CD4-positive, alpha-beta memory T cell (primary cell): ENCODE measurements at places on chromosomes 1 and 21.

DNA sequence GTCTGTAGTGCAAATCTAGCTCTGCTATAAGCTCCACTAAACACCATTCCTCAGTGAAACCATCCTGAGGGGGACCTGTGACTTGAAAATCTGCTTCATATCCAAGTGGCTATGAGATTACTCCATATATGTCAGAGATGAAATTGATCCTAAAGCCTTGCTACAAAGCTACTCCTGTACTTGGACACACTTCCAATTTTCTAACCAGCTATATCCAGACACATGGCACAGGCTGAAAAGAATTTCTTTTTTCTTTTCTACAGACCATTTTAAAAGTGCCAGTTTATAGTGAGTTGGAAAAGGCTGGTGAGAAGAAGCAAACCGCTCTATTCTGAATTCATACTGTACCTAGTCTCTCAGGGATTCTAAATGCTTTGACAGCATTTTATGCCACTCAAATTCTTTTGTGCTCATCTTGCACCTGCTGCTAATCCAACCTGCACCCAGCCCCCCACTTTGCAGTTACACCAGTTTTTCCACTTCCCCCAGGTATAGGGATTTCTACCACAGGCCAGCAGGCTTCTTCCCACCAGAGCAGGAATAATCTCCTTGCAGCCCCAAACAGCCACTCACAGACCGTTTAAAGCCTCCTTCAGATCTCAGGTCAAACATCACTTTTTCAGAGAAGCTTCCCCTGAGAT lies 112.5 kb downstream of the RERE start:
- peaks cover 23% of the 10 kb centered on the region for H3K27me3 ChIP-seq
- DNase-seq = no peak
- H3K4me1 ChIP-seq = peaks cover 32% of the 10 kb centered on the region
- H3K27ac ChIP-seq = no peak overlapping the region

DNA sequence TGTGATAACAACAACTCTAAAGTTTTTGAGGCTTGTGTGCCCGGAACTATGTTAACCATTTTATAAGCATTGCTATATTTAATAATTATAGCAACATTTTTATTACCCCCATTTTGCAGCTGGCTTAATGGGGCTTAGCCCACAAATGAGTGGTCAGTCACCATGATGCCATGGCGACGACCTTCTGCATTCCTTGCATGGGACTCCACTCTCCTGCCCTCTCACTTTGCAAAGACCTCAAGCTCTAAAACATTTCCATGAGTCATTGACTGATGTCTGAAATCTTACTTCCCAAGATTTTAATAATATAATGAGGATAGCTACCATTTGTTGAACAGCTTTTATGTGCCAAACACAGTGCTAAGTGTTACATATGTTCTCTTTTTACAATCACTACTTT lies 15.4 kb downstream of the NGF start:
- no peaks in the 10 kb centered on the region for H3K36me3 ChIP-seq
- no peaks in the 10 kb centered on the region for H3K4me1 ChIP-seq

DNA sequence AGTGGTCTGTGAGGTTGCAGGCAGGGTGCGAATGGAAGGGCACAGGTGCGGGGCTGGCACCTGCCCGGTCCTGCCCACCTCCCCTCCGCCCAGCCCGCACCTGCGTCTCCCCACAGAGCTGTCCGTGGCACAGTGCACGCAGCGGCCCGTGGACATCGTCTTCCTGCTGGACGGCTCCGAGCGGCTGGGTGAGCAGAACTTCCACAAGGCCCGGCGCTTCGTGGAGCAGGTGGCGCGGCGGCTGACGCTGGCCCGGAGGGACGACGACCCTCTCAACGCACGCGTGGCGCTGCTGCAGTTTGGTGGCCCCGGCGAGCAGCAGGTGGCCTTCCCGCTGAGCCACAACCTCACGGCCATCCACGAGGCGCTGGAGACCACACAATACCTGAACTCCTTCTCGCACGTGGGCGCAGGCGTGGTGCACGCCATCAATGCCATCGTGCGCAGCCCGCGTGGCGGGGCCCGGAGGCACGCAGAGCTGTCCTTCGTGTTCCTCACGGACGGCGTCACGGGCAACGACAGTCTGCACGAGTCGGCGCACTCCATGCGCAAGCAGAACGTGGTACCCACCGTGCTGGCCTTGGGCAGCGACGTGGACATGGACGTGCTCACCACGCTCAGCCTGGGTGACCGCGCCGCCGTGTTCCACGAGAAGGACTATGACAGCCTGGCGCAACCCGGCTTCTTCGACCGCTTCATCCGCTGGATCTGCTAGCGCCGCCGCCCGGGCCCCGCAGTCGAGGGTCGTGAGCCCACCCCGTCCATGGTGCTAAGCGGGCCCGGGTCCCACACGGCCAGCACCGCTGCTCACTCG lies 23.3 kb downstream of the FTCD start:
- H3K27ac ChIP-seq = no peak overlapping the region
- H3K27me3 ChIP-seq = no peaks in the 10 kb centered on the region
- H3K4me3 ChIP-seq = no peak overlapping the region
- H3K4me1 ChIP-seq = no peaks in the 10 kb centered on the region
- DNase-seq = no peak

- H3K36me3 ChIP-seq = no peaks in the 10 kb centered on the region
- H3K27ac ChIP-seq = no peak overlapping the region
- H3K27me3 ChIP-seq = no peaks in the 10 kb centered on the region
- DNase-seq = no peak
Measured at GRCh38 chr1:245800901-245801605, 646.3 kb downstream of the KIF26B start.

DNA sequence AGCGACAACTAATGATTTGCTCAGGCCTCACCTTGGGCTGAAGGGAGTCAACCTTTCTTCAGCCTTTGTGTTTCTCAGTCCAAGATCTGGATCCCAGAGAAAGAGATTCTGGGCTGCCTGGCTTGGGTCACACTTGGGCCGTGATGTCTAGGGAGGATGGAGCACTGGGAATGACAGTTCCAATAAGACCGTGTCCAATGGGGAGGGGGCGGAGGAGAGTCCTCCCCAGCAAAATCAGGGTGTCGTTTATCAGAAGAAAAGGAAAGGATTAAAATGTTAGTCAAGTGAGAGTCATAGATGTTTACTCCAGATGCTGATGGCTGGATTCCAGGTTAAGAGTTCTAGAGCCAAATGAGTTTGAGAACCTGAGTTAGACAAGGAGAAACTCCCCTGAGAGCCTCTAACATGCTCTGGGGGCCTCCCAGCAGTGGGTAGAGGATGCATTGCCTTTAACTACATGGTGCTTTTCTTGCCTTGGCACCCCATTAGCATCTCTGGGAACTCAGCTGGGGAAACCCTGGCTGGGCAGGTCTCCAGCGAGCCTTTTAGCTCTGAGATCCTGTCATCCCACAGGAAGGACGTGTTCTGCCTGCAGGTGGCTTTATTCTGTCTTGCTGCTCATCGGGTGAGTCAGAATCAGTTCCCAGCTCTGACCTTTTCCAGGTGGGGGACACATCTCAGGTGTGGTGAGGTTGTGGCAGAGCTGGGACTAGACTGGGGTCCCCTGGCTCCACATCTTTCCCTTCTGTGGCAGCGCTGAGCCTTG lies 22.2 kb downstream of the NIPAL3 start:
- H3K4me3 ChIP-seq = no peak overlapping the region
- H3K36me3 ChIP-seq = peaks cover 38% of the 10 kb centered on the region
- H3K27ac ChIP-seq = no peak overlapping the region
- DNase-seq = no peak

GRCh38 chr1:111690306-111690617 lies 48.9 kb downstream of the INKA2 start:
- H3K4me3 ChIP-seq = no peak overlapping the region
- H3K4me1 ChIP-seq = peaks cover 54% of the 10 kb centered on the region
- no peak for DNase-seq
- H3K27ac ChIP-seq = no peak overlapping the region
- peaks cover 22% of the 10 kb centered on the region for H3K36me3 ChIP-seq
- no peaks in the 10 kb centered on the region for H3K27me3 ChIP-seq

DNA sequence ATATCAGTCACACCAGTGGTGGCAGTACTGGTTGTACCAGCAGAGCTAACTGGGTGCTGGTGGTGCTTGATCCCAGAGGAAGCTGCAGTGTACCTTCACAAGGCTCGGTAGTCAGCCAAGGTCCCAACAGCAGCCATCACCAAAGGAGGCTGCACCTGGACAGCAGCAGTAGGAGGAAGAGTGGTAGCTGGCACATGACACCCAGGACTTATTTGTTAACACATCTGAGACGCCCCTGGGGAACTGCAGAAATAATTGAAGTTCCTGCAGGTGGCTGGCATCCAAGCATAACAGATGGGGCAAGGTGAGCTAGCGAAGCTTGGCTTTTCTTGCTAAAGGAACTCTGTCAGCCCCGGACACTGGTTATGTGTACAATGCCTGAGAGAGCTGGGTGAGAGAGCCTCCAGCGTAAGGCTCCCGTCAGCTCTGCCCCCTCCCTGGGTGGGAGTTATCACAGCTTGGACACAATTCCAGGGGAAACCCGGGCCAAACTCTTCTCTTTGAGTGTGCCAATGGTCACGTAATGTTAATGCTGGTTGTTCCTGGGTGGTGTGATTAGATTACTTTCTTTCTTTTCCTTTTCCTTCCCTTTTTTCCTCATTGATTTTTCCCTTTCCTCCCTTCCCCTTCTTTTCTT lies 29.1 kb upstream of the PARP1 start:
- no peaks in the 10 kb centered on the region for H3K4me1 ChIP-seq
- no peak overlapping the region for H3K4me3 ChIP-seq
- H3K27me3 ChIP-seq = no peaks in the 10 kb centered on the region
- H3K27ac ChIP-seq = no peak overlapping the region
- DNase-seq = no peak

DNA sequence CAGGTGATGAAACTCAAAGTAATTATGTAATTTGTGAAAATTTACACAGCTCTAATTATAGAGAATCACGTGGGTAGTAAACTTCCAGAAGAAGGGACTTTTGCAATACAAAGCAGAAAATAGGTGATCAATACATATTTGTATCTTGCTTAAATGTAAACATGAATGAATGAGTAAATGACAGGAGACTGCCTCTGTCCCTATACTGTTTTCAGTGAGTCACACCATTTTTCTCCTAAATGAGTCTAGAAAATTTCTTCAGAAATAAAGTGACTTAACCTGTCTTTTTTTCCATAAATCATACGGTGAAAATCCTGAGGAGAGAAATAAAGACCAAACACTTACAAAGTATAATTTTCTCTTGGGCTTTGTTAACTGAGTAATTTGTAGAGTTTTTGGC lies 11.9 kb downstream of the RAP1A start:
- H3K27me3 ChIP-seq = no peaks in the 10 kb centered on the region
- no peak overlapping the region for H3K27ac ChIP-seq
- no peak overlapping the region for H3K4me3 ChIP-seq
- DNase-seq = no peak
